ENCODE measurements at places on chromosomes 12 and 14.

- ATAC-seq, result no peak
Measured at GRCh38 chr14:99663386-99664057, 18.6 kb downstream of the HHIPL1 start.

DNA sequence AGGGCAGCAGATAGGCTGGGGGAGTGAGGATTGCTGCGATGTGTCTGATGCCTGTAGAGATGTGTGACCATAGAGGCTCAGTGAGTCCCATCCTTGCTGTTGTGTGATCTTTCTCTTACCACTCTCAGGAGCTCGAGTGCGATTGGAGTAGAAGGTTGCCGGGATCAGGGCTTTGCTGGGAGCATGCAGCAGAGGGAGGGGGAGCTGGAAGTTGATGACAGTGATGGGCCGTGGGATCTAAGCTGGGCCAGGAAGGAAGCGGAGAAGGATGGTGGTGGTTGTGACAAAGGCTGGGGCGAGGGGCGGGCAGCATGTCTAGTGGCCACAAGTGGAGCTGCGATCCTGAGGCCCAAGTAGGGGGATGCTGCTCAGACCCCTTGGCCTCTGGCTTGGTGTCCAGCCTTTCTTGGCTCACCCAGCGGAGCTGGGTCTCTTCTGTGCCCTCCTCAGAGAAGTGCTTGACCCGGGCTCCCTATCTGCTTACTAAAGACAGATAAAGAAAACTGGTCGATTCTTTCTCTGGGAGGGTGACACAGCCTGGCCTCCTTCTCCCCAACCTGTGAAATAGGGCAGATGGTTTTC is 66.2 kb downstream of the PRMT8 start:
- ATAC-seq, result no peak

DNA sequence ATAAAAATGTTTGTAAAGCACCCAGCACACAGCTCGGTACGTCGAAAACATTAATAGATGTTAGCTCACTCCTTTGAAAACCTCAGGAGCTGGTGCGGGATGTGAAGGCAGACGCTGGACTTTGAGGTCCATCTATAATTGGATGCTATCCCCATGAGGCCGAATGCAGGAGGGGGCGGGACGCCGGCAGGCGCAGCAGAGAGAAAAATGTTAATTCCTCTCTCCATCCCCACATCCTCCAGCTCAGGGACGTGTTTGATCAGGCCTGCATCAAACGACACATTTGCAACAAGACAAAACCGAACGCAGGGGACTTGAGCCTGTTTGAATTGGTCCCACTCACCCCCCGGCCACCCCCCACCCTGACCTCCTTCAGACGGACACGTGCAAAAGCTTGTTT is 231.0 kb downstream of the RBM19 start:
- no peak for ATAC-seq

DNA sequence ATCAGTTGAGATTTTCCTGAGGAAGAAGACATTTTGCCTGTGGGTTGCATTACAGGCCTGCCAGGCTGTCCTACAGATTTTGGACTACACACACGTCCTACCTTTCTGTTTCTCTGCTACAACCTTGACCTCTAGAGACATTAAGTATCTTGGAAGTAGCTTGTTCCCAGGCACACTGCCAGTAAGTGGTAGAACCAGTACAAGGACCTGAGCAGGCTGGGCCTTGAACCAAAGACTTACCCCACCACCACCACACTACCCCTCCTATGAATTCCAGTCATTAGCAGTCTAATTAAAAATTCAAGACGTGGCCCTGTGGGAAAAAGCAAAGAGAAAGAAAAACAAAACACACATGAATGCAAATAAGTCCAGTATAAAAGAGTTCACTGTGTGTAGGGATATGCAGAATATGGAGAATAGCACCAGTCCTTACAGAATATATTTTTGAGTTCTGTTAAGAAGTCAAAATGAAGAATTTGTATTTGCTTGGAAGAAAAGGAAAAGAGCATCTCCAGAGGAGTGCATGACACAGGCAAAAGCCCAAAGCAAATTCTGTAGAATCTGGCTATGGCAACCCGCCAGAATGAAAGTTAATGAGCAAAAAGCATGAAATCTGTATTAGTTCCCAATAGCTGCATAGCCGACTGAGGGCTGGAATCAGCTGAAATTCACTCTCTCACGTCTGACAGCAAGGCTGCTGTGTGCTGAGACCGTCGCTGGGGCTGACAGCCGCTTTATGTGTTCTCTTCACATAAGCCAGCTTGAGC is 74.3 kb upstream of the ST8SIA1 start:
- ATAC-seq, result peak; percentile 28

GRCh38 chr12:117192057-117192456 is 1.8 kb upstream of the FBXO21 start:
- no peak for ATAC-seq

- ATAC-seq, result no peak
Measured at GRCh38 chr14:73293782-73294781, 56.8 kb downstream of the PAPLN start.

GRCh38 chr12:113198296-113198695 is 12.8 kb downstream of the RITA1 start:
- no peak for ATAC-seq

DNA sequence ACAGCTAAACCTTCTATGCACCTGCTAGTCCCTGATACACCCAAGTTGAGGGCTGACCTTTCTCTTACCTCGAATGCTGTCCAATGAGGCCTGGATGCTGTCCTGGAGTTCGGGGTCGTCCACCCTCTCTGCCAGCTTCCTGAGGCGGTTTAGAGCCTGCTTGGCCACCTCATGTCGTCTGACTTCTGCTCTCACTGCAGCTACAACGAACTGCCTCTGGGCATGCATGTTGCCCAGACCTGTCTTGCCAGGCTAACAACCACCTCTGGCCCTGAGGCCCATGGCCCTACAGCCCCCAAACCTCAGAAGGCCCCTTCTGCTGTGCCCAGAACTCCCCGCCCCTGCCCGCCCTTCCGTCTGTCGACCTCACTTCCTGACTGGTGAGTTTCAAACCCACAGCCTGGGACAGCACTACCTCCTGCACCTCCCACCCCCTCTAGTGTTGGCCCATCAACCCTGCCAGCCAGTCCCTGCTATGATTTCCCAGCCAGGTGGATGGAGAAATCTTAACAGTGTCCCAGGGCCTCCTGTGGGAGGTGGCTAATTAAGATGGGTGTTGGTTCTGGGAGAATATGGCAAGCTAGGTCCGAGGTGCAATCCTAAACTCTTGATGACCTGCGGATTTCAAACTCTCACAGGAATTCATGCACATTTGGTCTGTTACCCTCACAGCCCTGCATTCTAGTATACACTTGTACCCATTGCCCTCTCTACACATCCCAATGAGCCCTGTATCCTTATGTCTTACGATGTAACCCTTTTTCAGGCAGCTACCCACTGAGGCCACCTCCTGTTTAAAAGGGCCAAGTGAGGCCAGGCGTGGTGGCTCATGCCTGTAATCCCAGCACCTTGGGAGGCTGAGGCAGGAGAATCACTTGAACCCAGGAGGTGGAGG is 2.7 kb upstream of the TSPAN31 start:
- ATAC-seq, result no peak

DNA sequence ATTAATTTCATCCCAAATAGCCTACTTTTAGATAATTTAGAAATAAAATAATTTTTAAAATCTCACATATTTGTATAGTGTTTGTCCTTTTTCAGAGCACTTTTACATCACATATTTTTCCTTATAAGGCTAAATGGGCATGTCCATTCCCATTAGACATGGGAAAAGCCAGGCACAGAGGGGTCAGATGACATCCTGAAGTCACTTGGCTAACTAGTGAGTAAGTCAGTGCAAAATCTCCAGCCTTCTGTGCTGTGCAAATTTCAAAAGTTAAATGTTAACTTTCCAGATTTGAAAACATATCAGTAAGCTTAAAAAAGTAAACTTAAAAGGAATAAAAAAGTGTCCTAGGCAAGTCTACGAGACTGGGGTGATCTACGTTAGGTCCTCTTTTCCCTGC is 117.4 kb downstream of the EMP1 start:
- no peak for ATAC-seq

- ATAC-seq, result no peak
Measured at GRCh38 chr12:91825999-91826398, 319.6 kb downstream of the BTG1 start.

GRCh38 chr12:53057816-53058500 is 8.1 kb downstream of the TNS2 start:
- ATAC-seq, result no peak

DNA sequence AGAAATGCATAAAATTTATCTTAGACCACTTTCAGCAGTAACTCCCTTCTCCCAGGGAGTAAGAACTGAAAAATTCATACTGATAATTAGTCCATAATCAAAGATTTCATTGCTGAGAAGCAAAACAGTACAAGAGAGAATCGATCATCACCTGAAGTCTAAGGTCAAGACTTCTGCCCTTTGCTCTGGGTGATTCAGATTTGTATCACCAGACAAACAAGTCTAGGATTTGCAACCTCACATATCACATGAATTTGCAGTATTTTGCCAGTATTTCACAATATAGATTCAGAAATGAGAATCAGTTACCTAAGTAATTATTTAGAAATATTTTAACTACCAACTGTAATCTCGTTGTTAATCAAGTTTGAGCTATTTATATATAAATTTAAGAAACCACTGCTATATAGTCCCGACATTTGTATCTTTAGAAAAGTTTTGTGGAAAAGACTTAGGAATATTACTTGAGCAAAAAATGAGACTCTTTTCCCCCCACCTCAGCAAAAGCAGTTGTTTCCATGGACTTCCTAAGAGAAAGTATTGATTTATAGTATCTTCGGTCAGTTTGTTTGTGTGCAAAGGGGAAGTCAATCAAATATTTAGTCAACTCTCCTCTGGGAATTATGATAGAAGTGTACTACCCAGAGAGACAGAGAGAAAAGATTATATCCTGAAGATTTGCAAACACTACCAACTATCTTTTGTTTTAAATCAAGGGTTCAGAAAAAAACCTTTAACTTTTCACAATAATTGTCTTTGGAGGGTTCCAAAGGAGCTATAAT is 840.1 kb downstream of the TRHDE start:
- no peak for ATAC-seq

DNA sequence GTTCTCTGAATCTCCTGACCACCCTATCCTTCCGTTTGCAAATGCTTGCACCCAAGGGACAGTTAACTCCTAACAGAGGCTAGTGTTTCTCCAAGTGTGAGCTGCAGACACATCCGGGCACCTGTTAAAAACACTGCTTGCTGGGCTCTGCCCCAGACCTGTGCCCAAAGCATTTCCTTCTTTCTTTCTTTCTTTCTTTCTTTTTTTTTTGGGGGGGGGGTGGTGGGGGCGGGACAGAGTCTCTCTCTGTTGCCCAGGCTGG is 42.5 kb downstream of the SPRING1 start:
- no peak for ATAC-seq

DNA sequence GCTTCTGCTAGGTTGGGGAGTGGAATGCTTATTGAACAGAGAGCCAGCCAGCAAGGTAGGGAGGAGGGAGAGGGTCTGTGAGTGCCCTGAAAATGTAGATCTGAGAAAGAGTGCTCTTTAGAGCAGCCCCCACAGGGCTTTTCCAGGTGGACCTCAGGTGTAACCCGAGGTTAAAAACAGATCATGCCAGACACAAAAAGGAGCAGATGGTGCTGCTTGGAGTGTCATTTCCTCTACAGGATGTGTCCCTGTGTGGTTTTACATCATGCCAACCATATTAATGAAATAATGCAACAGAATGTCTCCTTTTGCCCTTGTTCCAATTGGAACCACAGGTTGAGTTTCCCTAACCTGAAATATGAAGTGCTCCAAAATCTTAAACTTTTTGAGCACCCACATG is 6.4 kb downstream of the SUSD6 start:
- ATAC-seq, result no peak

DNA sequence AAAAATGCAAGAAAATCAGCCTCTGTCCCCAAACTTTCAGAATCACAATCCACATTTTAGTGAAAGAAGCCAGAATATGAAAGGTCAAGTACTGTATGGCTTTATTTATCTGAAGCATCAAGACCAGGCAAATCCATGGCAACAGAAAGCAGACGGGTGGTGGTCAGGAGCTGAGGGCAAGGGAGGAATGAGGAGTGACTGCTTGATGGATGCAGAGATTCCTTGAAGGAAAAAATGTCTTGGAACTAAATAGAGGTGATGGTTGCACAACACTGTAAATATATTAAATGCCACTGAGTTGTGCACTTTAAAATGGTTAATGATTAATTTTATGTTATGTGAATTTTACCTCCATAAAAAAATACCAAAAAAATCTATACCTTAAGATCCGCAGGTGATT is 165.1 kb downstream of the GXYLT1 start:
- ATAC-seq, result no peak

DNA sequence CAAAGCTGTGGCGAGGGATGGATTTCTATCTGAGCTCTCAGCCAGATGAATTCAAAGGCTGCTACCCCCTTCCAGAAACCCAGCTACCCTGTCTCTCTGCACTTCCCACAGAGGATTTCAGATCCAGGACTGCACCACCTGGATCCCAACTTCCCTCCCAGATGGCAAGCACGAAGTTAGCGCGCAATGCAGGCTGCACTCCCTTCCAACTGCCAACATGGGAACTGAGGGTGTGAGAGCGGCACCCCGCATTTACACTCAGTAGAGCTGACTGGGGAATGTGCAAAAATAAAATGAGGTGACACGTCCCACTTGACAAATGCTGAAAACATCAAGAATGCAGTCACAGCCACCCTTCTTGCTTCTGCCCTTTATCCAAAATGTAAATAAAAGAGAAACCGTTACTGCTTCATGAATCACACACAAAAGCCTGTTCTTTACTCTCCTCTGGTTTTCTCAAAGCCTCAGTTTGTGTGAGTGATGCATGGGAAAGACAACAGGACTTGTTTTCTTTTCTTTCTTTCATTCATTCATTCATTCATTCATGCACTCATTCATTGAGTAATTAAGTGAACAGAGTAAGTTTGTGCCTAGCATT is 85.7 kb downstream of the ITPK1 start:
- ATAC-seq, result no peak

- no peak for ATAC-seq
Measured at GRCh38 chr14:60222820-60223219, 26.2 kb upstream of the PPM1A start.

DNA sequence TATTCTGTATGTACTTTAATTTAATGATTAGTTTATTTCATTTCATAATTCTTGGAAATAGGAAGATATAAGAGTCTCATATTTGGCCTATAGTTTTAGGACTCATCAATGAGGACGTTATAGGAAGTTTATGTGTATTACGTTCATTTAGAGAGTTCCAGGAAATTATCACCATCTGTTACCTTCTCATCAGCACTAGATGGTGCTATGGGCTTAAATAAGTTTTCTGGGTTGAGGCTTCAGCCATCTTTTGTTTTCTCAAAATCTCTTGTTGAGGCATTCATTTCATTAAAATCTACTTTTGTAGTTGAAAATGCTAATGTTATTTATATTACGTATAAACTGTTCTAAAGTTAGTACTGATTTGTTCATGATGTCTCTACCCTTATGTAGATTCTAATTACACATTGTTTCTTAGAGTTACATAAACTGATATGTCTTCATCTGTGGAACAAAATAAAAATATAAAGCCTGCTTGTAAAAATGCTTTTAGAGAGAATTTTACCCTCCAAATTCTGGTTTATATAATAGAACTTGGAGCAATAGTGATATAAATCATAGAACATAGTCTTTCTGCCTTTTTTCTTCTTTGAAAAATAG is 89.2 kb downstream of the CFAP54 start:
- no peak for ATAC-seq

Measured in gastroesophageal sphincter (tissue), 4 donors.